ENCODE measurements at places on chromosomes 13 and 19.

DNA sequence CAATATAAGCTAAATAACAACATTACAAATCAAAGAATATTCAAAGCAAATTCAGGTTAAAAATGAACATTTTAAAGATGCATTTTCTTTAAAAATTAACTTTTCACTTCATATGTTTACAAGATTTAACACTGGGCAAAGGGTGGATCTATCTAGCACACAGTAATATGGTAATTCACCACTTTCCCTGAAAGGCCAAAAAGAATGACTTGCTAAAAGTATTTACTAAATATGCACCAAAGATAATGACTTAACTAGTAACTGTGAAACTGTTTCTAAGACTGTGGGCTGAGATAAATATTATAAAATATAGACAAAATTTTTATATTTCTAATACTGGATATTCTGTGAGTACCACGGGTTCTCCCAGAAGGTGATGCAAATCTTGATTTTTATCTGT is 4.5 kb upstream of the EEF1AKMT1 start:
- DNase-seq, result no peak

GRCh38 chr13:49784886-49785570 is 7.5 kb downstream of the KPNA3 start:
- DNase-seq, result peak; percentile 54

- peak; percentile 0 for DNase-seq
Measured at GRCh38 chr13:74444161-74444571, 310.0 kb upstream of the KLF12 start.

DNA sequence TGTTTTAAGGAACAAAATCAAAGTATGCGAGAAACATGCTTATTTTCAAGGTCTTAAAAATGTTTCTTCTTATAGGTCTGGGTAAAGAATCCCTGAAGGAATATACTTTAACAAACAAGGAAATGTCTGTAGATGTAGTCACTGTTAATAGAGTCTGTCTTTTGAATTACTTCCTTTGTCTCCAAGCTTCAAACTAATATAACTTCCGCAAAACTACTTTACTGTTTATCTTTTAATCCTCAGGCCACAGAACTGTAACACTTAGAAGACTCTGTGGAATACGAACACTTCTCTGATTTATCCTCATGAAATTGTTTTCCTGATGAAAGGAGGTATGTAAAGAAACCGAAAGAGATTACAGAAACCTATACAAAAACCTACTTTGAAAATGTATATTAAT is 316.0 kb downstream of the PCDH9 start:
- no peak for DNase-seq

DNA sequence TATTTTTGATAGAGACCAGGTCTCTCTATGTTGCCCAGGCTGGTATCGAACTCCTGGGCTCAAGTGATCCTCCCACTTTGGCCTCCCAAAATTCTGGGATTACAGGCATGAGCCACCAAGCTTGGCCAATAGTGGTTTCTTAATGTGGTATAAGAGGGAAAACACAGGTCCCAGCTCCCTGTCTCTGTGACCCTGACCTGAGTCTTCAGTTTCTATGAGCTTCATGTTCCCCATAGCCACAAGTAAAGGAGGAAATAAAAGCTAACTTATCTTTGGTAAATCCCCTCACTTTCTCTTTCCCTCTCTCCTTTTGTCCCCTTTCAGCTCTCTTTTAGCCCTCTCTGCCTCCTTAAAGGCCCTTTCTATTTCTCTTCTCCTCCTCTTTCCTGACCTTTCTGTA is 50.3 kb downstream of the ABCC4 start:
- no peak for DNase-seq

GRCh38 chr13:50386541-50387050 is 371.4 kb downstream of the KCNRG start:
- peak; percentile 78 for DNase-seq

DNA sequence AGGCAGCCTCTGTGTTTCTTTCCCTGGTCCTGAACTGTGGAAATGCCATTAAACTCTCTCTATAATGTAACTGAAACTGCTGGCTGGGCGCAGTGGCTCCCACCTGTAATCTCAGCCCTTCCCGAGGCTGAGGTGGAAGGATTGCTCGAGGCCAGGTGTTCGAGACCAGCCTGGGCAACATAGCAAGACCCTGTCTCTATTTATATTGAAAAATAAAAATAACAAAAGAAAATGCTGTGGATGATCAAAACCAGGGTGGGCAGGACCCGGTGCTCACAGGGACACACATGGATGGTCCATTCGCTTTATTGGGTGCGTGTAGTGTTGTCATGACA is 3.5 kb downstream of the MPV17L2 start:
- no peak for DNase-seq

DNA sequence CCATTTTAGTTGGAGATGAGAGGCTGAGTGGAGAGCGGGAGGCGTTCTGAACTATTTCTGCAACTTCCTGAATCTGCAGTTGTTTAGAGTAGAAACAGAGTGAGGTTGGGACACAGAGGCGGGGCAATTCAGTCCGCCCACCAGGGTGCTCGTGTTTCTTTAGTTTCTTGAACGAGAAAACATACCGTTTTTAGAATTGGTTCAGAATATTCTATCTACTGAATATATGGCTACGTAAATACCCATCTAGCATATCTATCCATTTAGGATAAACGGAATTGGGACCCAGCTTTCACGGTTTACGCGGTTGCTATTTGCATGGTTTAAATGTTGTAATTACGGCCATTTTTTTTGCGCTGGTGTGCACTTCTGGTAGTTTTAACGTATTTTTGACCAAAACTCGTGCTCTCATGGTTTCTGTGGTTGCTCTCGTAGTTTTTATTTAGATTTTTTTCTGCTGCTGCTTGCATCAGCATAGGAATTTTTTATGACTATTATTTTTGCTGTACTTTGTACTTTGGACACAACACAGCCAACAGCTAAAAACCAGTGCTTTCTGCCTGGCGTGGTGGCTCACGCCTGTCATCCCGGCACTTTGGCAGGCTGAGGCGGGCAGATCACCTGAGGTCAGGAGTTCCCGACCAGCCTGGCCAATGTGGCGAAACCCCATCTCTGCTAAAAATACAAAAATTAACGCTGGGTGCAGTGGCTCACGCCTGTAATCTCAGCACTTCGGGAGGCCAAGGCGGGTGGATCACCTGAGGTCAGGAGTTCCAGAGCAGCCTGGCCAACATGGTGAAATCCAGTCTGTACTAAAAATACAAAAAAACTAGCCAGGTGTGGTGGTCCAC is 32.7 kb downstream of the TIMM13 start:
- DNase-seq, result peak; percentile 35

- DNase-seq, result no peak
Measured at GRCh38 chr13:73703606-73704005, 430.6 kb downstream of the KLF12 start.

GRCh38 chr13:39297664-39298171 is 259.5 kb downstream of the NHLRC3 start:
- DNase-seq, result peak; percentile 49

DNA sequence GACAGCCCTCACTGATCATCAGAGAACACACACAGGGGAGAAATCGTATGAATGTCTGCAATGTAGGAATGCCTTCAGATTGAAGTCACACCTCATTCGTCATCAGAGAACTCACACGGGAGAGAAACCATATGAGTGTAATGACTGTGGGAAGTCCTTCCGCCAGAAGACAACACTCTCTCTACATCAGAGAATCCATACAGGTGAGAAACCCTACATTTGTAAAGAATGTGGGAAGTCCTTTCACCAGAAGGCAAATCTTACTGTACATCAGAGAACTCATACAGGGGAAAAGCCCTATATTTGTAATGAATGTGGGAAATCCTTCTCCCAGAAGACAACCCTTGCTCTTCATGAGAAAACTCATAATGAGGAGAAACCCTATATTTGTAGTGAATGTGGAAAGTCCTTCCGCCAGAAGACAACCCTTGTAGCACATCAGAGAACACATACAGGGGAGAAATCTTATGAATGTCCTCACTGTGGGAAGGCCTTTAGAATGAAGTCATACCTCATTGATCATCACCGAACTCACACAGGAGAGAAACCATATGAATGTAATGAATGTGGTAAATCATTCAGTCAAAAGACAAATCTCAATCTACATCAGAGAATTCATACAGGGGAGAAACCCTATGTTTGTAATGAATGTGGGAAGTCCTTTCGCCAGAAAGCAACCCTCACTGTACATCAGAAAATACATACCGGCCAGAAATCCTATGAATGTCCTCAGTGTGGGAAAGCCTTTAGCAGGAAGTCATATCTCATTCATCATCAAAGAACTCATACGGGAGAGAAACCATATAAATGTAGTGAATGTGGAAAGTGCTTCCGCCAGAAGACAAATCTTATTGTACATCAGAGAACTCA is 32.5 kb downstream of the ZNF567 start:
- peak; percentile 5 for DNase-seq

DNA sequence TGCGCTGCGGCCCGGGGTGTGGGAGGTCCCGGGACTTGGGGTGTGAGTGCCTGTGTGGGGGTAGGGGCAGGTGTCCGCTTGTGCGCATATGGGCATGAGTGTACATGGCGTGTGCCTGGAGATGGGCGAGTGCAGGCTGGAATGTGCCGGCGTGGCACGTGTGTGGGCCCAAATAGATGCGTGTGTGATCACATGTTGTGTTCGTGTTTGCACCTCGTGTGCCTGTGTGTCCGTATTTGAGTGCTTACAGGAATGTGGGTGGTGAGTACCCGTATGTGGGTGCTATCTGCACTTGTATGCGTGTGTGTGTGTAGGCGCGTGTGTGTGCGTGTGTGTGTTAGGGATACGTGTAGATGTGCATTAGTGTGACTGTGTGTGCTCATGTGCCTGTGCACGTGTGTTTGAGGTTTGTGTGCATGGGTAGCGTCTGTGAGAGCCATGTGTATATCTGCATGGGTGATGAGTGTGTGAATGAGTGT is 3.4 kb downstream of the ZNF536 start:
- no peak for DNase-seq

- peak; percentile 33 for DNase-seq
Measured at GRCh38 chr19:33175886-33176669, 18.1 kb upstream of the LRP3 start.

DNA sequence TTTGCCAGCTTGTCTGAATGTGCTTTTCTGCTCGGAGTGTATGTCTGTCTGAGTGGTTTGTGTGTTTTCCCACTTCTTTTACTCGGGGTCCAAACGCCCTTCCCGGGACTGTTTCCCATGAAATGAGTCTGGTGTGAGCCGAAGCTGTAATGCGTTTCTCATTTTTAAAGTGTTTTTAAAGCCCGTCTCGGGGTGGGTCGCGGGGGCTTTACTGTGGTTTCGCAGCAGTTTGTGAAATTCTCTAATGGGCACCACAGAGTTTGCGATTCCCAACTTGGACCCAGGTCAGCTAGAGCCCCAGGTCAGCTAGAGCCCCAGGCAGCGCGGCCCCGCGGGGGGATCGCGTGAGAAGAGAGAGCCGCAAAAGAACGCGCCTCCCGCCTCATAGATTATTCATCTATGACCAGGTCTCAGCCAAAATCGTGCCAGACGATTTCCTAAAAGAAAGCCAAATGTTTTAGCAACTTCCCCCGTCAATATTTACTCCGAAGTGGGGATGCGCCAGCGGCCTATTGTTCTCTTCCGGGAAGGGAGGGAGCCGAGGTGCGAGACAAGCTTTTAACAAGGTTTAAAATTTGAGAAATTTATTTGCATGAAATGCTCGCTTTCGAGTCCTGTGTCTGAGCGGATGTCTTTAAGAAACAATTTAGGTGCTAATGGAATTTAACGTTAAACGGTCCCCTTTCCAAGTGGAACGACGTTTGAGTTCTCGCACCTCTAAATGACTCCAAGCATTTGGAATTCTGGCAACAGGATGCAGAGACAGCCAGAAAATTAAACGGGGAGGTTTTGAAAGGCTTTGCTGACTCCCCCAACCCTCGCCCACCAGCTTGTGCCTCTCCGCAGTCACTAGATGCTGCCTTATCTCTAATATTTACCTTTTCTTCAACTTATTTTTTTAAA is 2.2 kb downstream of the ZIC2 start:
- DNase-seq, result no peak

DNA sequence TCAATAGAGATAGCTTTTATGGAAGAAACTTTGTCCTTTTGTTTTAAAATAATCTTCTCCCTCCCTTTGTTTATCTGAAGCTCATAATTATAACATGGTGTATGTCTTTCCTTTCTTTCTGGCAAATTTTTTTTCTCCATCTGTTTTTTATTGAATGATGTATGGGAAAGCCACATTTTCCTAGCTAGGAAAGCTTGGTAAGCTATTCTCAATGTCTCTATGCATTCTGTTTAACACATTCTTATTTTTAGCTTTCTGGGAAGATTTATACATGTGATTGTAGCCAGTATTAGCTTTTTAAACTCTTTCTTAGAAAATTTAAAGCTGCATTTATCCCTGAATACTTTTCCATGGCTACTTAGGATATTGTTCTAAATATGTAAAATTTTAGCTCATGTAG is 124.9 kb upstream of the CSNK1A1L start:
- no peak for DNase-seq

DNA sequence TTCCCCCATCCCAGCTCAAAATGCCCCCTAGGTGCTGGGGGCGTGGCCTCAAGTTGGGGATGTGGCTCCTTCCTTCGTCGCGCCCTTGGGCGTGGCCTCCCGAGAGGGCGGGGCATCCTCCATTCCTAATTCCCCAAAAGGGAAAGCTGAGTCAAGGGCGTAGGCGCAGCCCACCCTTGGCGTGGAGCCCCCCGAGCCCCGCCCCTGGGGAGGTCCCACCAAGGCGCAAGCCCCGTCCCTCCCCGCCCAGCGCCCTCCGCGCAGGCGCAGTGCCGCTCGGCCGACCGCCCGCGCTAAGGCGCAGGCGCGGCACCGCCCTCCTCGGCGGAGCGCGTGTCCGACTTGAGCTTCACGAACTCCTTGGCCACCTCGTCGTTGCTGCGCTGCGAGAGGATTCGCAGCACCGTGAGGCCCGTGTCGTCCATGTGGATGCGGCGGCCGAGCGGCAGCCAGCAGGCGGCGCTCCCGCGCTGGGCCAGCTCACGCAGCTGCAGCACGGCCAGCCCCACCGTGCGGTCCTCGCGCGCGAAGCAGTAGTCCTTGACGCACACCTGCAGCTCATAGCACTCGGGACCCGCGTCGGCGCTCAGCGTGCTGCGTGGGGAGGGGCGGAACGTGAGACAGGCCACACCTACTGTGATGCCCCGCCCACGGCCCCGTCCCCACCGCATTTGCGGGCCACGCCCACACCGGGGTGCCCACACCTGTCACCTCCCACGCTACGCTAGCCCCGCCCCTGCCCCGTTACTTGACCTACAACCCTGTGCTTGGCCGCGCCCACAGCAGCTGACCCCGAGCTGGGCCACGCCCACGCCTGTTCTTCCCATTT is 50.5 kb downstream of the COLGALT1 start:
- DNase-seq, result peak; percentile 79

DNA sequence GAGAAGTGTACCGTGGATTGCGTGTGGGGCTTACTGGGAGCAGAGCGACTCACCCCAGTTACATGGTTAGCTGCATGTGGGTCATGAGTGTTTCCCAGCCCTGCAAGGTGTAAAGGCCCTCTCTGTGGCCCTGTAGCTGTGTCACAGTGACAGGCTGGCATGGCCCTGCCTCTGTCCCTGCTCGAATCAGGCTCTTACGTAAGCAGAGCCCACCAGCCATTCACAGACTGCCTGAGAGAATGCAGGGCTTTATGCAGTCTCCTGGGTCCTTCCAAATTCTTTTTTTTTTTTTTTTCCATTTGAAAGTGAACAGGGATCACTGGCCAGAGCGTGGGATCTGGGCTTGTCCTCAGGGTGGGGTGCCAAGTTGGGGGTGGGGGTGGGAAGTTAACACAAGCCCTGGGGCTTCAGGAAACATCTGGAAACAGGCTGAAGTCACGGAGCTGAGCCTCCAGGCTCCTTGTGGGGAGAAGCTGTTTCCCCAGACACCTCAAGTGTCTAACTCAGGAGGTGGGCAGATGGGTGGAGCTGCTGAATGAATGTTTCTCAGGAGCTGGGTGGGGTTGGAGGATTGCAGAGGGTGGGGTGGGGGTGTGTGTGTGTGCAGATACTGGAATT is 13.4 kb downstream of the TECR start:
- peak; percentile 30 for DNase-seq

- peak; percentile 42 for DNase-seq
Measured at GRCh38 chr13:84096216-84096615, 213.9 kb upstream of the SLITRK1 start.
